ENCODE measurements at places on chromosomes 4 and X.

- DNase-seq = no peak
These were observed 58.0 kb downstream of the CLOCK start for GRCh38 chr4:55488716-55489115.

- no peak for DNase-seq
These were observed 11.2 kb downstream of the ABLIM2 start for GRCh38 chr4:8147231-8147970.

GRCh38 chr4:38205261-38205660, 245.1 kb downstream of the PTTG2 start:
- DNase-seq = no peak

- no peak for DNase-seq
These were observed 77.1 kb upstream of the ATXN3L start for GRCh38 chrX:13396924-13397323.

- no peak for DNase-seq
These were observed 154.1 kb upstream of the PPP3CA start for GRCh38 chr4:101501421-101501820.

DNA sequence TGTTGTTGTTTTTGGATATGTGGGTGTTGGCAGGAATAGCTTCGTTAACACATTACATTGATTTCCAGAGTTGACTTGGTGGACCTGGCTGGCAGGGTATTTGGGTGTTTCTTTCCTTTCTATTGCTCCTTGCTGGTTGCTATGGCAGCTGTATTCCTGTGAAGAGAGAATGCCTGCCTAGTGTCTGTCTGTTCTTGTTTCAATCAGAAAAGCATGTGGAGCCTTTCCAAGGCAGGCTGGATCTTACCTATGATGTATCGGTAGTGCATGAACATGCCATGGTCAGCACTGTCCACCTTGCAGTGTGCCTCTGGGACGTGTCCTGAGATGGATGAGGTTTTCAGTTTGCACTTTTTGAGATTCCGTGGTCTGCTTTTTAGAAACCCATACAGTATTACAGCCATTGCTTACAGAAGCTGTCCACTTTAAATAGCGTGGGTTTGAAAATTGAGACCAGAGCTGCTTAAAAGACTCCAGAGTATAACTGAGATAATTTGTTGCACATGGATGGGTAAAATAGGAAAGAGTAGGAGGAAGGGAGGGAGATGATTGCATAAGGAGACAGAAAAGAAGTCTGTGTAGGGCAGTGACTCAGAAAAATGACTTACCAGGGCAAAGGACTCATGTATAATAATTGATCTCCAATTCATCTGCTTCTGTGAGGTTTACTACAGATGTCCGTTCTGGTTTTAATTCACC, 20.0 kb upstream of the AADAT start:
- no peak for DNase-seq

- DNase-seq = no peak
These were observed 456.5 kb downstream of the SPOCK3 start for GRCh38 chr4:166777760-166778159.

DNA sequence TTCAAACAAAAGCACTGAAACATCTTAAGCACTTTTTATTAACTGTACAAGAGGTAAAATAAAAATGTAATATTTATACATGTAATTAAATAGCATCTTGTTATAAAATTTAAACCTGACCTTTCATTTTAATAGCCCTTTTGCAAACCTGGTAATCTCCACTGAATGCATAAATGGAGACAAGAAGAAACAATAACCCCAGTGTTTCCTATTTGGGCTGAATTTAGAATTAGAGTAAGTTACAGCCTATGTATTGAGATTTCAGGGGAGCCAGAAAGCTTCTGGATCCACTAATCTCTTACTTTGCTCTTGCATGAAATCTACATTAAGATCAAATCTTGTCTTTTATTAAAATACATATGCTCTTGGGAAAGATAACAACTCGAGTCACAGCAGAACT, 261.8 kb downstream of the ADGRL3 start:
- no peak for DNase-seq

DNA sequence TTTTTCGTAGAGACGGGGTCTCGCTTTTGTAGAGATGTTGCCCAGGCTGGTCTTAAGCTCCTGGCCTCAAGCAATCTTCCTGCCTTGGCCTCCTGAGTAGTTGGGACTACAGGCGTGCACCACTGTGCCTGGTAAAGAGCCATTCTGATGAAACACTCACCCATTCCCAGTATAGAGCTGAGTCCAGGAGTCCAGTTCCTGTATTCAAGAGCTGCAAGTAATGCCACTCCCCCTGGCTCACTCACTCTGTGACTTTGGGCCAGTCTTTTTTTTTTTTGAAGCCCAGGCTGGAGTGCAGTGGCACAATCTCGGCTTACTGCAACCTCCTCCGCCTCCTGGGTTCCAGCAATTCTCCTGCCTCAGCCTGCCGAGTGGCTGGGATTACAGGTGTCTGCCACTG, 3.5 kb downstream of the CCDC22 start:
- no peak for DNase-seq

- no peak for DNase-seq
These were observed 142.6 kb downstream of the CORIN start for GRCh38 chr4:47695260-47695659.

GRCh38 chrX:85569686-85570085, 190.2 kb upstream of the POF1B start:
- no peak for DNase-seq

DNA sequence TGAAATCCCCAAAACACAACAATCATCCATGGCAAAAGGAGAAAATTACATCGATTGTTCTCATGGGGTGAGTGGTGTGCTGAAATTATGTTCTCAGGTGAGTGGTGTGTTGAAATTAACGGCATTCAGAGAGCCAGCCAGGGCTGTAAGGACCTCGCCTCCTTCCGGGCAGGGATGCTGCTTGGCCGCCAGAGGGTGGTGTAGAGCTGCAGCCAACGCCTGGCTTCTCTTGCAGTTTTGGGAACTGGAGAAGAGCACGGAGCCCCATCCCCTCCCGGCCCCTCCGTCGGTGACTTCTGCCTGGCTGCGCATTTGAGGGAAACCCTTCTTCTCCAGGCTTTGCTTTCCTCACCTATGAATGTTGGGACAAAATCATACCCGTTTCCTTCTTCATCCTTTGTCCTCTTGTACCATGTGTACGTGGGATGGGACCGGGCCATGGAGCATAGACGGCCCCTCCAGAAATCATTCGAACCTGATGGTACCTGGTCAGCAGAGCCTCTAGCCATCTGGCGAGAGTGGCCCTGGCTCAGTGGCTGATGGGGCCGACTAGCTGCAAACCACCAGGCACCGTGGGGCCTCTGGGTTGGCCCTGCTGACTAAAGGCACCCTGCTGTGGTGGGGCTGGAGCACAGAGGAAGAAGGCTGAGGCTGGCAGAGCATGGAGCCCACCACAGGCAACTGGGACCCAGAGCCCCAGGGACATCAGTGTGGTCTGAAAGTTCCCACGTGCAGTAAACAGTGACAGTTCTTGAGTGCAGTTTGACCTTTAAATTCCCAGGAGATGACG, 28.4 kb downstream of the TRMT44 start:
- peak; percentile 58 for DNase-seq

DNA sequence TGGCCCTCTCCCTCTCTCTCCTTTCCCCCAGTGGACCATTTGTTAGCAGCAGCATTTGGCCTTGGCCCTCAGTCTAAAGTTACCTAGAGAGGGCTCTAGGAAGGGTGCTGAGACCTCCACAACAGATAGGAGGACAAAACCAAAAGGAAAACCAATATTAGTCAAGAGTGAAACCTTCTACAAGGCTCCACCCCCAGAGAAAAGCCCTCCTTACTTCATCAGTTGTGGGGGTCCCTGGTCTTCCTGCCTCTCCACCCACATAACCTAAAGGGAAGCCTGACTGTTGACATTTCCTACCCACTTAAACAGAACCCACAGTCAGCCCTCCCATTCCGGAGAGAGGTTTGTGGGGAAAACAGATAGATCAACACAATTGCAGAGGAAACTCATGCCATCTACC, 4.7 kb upstream of the CD40LG start:
- DNase-seq = no peak

DNA sequence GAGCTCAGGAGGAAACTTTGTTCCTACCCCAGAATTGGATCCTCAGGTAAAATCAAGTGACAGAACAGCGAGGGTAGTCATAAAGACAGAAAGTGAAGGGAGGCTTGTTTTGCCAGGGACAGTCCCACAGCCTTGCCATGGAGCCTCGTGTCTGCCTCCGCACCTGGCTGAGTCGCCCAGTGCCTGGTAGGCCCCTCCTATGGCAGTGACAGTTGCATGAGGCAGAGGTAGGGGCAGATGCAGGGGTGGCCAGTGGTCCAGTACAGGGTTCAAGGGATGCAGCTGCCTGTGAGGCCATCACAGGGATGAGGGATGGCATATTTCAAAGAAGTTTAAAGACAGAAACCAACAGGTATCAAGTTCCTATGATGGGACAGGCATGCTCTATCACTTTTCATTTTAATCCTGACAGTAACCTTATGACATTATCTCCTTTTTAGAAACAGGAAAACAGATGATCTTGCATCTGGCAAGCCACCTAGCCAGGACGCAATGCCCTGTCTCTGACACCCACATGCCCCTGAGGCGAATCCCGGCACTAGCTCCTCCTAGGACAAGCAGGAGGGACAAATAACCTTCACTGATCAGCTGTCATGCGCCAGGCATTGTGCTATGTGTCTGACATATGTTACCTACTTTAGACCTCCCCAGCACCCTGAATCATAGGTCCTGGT, 127.4 kb upstream of the ENPP6 start:
- no peak for DNase-seq

Data from activated CD4-positive, alpha-beta T cell treated with anti-CD3 and anti-CD28 coated beads, Interleukin-2, amount 50 U/mL, for 1 hour (primary cell).